Stimulated activated CD4-positive, alpha-beta T cell treated with anti-CD3 and anti-CD28 coated beads, Interleukin-15, amount 100 ng/mL, for 1 hour (primary cell): ENCODE measurements at places on chromosomes 3 and 15.

GRCh38 chr3:148344521-148344920 lies 353.2 kb upstream of the AGTR1 start:
- DNase-seq, result no peak

- DNase-seq, result no peak
These were observed 23.5 kb upstream of the LRTM1 start for GRCh38 chr3:54951405-54951804.

- no peak for DNase-seq
These were observed 125.3 kb upstream of the P2RY1 start for GRCh38 chr3:152709659-152710058.

DNA sequence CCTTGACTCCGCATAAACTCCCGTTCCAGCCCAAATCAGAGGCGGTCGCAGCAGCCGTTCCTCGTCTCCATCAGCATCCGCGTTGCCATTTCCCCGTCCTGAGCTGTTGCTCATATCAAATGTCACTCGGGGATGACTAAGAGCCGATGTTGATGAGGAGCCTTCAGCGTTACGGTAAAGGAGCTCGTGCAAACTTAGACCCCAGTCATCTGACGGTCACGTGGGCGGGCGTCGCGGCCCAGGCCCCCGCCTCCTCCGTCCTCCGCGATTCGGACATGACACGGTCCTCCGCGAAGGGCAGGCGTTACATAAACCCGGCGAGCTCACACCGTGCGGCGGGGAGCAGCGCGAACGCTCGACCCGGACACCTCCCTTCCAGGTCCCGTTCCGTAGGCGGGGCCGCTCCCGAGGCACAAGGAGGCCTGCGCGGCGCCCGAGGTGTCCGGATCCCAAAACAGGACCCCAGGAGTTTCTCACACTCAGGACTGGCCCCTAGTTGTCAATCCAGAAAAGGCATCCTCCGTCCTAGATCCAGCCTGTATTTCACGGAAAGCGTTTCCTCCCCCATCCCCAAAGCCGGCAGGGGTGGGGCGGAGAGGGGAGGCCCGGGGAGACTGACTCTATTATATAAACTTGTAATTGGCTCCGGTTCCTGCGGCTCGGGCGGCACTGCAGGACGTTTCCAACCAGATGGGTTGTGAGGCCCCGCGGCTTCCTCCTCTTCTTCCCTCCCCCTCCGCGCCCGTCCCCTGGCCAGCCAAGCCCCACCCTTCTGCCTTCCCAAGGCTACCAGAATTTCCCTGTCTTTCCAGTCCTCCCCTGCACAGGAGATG lies 100.0 kb upstream of the IGF1R start:
- DNase-seq, result peak; percentile 40

GRCh38 chr15:35058534-35059054 lies 26.5 kb downstream of the NANOGP8 start:
- no peak for DNase-seq

- no peak for DNase-seq
These were observed 332.6 kb upstream of the KCNMB2 start for GRCh38 chr3:178203650-178204049.

DNA sequence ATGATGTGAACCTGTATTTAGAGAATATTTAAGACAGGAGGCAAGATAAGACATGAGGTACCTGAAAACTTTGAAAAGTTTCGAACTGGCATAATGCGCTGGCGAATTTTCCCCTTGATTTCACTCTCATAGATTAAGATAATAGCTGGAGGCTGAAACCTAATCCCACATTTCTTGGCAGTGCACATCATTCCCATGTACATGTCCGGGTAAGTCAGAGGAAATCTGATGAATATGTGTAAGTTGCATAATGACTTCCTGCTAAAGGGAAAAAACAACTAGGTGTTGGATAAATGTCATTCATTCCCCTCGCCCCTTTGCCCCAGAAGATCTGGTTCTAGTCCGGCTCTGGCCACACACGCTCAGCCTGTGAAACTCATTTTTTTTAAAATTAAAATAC lies 3.6 kb downstream of the CEP19 start:
- DNase-seq, result no peak

DNA sequence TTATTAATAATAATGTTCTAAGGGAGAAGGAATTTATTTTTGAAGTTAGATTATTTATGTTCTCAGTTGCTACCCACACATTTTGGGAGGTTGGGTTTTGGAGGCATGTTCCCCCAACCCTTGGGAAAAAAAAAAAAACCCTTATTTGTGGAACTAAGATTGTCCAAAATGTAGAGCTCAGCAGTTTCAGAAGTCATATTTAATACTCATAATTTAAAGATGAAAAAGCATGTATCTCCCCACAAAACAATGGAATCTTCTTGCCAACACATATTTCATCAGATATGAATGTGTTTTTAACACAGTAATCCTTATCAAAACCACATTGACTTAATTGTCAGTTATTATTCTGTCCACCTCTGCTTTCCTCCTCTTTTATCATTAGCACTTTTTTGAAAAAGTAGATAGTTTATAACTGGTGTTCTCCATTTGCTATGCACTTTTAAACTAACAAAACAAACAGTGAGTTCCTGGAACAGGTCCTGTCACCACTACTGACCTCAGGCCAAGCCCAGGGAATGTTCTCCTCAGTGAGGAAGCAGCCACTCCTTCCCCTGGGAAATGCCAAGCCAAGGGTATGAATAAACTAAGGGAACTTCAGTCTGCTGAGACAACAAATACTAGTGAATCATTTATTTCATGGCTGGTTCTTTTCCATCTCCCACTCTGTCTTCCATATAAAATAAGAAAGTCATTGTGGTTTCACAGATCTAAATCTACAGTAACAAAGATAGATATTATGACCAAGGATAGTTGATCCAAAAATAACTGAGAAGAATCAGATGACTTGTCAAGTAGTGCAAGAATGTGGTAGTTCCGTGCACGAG lies 414.4 kb upstream of the ALCAM start:
- no peak for DNase-seq
